ENCODE measurements at places on chromosomes 6 and 20. TPM values are rescaled to one million over a fixed set of nuclear protein-coding genes. Genes with fewer than 3 reads are reported as not detected.

GRCh38 chr20:53226826-53227225, 254.7 kb downstream of the TSHZ2 start:
- DNase-seq, result no peak

GRCh38 chr6:21496196-21496595, 97.4 kb upstream of the SOX4 start:
- DNase-seq, result no peak

- peak; percentile 61 for DNase-seq
These were observed 210.8 kb upstream of the FUT9 start for GRCh38 chr6:95804847-95805541.

DNA sequence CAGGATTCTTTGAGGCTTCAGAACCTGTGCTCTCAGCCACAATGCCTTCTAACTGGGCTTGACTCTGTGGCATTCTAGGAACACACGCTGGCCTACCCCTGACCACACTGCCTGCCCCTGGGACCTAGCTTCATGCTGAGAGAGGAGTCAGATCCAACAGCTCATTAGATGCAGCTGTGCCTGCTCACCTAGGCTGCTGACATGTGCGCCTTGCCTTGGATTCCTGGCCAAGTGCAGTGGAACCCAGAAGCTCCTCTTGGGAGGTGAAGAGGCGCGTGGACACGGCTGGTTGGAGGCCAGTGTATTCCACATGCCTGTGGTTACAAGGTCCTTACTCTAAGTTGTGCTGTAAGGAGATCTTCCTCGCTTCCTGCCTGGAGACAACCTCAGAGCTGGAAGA, 24.7 kb upstream of the KCNK16 start:
- no peak for DNase-seq

GRCh38 chr6:8322659-8323058, 112.7 kb downstream of the SLC35B3 start:
- DNase-seq, result no peak

GRCh38 chr6:16206595-16207037, 31.8 kb upstream of the GMPR start:
- DNase-seq, result peak; percentile 67

TSBP1 gene
- polyA plus RNA-seq, result not detected

HLA-DPB1 gene
- polyA plus RNA-seq, result 51.1 TPM

All from stomach (tissue), 19 donors.